ENCODE measurements at places on chromosomes 4 and X.

GRCh38 chrX:41265615-41266014, 68.3 kb upstream of the DDX3X start:
- DNase-seq: no peak

GRCh38 chr4:20251796-20252655, at the start of gene SLIT2:
Gene SLIT2 (plus strand): TSS chr4:20251905. CDS start chr4:20253816, 1,911 bp downstream.
- no peak for DNase-seq

DNA sequence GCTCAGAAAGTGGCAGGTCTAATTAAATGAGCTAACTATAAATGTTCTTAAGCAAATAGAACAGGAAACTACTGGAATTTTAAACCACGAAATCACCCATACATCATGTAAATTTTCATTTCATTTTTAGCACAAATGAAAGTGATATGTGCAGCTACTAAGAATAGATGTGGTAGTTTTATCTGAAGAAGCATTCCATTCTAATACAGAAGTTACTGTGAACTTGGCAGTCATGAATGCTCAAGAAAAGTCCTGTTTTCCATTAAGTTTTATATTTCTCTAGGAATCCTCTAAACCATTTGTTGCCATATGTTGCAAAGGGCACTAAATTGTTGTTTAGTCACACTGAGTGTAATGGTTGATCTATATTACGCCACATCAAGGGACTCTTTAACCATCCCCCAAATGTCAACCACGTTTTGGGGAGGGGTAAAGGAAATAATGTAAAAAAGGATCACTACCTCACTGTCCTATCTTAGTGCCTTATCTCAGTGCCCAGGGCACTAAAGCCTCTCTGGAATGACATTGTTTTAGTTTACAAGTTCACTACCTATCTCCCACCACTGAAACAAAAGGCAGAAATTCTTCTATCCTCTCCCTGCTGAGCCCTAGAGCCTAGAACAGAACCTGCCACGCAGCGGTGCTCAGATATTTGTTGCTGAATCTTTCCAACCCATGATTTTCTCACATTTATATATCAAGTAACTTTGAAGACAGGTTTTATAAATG, 118.0 kb downstream of the SHISA3 start:
- DNase-seq: no peak

- no peak for DNase-seq
Measured at GRCh38 chr4:100174985-100175383, 15.3 kb downstream of the DDIT4L start.

DNA sequence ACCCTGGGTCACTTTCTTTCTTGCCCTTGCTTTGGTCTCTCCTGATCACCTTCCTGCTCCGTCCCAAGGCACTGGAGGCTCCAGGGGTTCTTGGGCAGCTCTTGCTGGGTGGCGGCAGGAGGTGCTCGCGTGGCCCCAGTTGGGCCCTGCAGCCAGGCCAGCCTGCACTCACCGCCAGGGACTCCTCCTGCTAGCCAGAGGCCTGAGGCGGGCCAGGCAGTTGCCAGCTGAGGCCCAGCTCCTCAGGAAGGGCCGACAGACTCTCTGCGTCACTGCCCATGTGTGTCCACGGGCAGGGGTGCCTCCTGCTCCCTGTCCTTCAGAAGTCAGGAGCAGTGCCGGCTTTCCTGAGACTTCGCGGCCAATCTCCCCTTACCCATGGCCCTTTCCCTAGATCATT, 9.3 kb downstream of the SUV39H1 start:
- DNase-seq: no peak

- DNase-seq: no peak
Measured at GRCh38 chrX:109264878-109265277, 217.0 kb downstream of the GUCY2F start.

- no peak for DNase-seq
Measured at GRCh38 chr4:26126994-26127393, 193.8 kb upstream of the RBPJ start.

- DNase-seq: no peak
Measured at GRCh38 chrX:154332561-154332960, 37.0 kb downstream of the TKTL1 start.

GRCh38 chrX:19852014-19853005, 35.1 kb downstream of the SH3KBP1 start:
- DNase-seq: no peak

GRCh38 chrX:16838202-16839066, 31.7 kb downstream of the RBBP7 start:
- no peak for DNase-seq

DNA sequence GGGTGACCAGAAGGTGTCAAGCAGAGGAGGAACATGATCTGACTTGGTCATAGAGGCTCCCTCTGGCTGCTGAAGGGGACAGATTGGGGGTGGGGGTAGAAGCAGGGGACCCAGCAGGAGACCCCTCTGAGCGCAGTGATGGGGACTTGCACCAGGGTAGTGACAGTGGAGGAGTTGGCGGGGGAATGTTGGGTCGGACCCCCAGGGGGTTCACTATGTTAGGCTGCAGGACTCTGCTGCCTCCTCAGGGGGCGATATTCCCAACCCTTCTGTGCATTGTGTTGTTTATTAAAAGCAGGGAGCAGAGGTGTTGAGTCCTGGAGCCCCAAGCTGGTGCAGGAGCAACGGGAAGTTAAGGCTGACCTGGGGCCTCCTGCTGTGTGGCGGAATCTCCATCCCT, 8.8 kb downstream of the WDR13 start:
- DNase-seq: no peak

GRCh38 chrX:72297953-72298730, 7.6 kb downstream of the CITED1 start:
- DNase-seq: no peak

DNA sequence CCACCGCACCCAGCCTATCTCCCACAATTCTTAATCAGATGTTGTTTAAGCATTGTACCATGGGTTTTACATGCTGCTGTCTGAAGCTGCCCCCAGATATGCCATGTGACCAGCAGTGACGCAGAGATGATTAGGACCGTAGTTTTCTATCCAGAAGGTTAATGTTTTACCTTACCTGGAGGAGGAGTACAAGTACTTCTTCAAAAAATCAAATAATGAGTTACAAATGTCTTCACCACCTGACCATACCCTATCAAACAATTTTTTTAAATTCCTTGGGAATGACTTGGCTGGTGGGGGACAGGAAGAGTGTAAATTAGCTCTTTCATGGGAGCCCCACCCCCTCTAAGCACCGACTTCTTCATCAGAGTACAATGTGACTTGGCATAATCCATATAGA, 16.2 kb upstream of the SGMS2 start:
- no peak for DNase-seq

DNA sequence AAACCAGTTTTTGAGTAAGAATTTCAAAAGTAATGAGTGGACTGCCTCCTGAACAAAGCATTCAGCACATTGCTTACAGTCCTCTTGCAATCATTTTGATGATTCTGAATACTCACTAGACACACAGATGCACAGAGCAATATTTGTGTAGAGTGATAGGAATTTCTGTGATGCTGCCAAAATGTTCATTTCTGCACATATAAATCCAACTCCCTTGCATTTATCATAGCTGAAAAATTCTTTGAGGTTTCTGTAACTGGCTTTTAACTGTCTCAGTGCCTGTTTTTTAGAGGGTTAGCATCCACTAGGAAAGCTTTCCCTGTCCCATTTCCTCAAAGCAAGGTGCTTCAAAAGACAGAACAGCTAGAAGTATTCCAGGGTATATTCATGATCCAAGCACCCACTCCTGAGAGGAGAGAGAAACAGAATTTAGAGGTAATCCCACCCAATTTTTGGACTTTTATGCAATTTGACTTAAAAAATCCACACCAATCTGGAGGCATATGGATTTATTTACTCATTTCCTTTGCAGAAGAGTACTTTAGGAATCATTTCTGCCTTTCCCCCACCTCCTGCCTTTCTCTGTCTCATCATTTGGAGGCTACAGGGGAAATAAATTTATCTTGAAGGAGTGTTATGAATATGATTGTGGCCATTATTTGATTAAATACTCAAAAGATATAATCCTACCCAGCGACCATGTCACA, 234.5 kb upstream of the SLIT2 start:
- DNase-seq: no peak

DNA sequence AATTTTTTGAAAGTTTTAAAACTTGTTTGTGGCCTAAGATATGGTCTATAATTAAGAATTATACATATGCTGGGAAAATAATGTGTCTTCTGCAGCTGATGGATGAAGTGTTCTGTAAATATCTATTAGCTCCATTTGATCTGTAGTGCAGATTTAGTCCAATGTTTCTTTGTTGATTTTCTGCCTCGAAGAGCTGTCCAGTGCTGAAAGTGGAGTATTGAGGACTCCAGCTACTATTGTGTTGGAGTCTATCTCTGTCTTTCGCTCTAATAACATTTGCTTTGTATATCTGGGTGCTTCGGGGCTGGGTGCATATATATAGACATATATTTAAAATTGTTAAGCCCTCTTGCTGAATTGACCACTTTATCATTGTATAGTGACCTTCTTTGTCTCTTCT, 2127.3 kb downstream of the PCDH7 start:
- DNase-seq: no peak

- no peak for DNase-seq
Measured at GRCh38 chrX:12954981-12955380, 19.9 kb upstream of the TMSB4X start.

- no peak for DNase-seq
Measured at GRCh38 chr4:54082168-54082567, 17.8 kb upstream of the CHIC2 start.

DNA sequence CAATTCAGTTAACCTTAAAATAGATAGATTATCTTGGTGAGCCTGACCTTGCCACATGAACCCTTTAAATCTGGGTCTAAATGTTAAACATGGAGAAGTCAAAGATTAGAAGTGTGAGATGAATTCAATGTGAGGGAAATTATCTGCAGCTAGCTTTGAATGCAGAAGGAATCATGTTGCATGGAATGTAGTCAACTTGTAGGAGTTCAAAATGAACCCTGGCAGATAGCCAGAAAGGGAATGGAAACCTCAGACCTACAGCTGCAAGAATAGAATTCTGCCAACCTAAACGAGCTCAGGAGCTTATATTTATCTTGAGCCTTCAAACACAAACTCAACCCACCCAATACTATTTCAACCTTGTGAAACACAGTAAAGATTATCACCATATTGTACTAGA, 632.5 kb downstream of the KCTD8 start:
- DNase-seq: no peak

- no peak for DNase-seq
Measured at GRCh38 chr4:159024266-159024665, 78.6 kb upstream of the RAPGEF2 start.

DNA sequence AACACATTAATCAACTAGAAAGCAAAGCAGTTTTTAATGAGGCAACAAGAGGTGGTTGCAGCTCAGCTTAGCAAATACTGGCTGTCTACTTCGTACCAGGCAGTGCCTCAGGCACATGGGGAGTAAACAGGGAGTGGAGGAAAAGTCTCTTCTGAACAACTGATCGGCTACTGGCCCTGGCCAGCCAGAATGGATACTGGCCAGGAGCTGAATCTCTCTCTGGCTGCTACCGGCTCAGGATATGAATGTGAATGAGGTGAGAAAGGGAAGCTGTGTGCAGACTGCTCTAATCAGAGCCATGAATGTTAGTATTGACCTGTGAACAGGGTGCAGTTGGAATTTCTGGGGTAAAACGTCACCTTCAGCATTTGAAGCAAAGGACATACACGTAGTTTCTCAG, 77.3 kb downstream of the STK32B start:
- no peak for DNase-seq

DNA sequence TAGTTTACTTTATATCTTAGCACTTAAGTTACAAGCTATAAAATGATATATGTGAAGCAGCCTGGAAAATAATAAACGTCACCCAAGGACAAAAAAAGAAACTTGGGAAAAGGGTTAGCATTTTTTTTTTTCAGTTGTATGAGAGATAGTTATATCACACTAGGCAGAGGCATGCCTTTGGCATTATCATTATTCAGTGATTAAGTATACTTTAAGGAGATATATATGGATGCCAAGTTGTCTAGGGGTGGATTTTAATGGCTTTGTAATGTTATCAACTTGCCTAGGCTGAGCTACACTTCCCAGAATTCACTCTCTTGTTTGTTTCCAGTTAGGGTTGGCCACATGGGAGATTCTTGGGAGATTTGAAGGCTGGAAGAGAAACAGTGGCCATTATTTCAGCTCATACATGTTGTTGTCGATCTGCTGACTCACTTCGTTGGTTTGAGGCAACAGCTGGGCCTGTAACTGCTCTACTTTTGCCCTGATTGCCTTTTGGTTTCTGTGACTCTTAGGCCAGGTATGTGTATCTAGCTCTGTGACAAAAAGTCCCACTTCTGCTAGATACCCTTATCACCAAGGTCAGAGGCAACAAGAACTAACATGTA, 11.5 kb upstream of the SRPX start:
- DNase-seq: no peak

DNA sequence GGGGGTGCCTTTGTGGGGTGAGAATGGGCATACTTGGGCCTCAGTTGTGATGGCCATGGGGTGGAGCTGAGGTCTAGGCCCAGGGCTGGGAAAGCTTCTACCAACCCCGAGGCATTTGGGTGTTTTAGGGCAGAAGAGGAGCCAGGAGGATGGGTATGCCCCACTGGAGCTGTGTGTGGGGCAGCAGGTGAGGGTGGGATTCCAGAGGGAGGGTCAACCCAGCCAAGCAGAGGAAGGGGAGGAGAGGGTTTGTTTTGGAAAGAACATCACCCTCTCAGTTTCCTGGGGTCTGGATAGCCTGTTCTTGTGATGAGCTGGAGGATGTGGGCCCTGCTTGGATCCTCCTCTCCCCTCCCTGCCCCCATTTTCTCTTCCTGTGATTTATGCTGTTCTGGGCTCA, 620 bp downstream of the IL9R start:
- DNase-seq: no peak

GRCh38 chrX:107675823-107676555, 47.7 kb downstream of the PRPS1 start:
- DNase-seq: no peak

DNA sequence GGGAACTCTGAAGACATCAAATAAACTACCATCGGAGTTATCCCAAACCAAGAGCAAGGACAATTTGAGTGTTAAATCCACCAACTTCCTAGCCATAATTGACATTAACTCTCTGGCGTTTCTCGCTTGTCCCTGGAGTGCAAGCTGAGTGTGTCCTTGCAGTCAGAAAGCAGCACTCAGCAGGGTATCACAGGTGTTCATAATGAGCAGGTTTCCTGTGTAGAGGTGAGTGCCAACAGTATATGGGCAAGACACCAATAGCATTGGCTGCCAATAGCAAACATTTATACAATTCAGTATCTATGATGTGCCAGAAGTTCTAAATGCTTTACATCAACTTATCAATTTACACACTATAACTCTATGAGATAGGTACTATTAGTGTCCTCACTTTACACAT, 11.2 kb downstream of the BLTP1 start:
- no peak for DNase-seq

Measured in stimulated activated CD8-positive, alpha-beta memory T cell treated with anti-CD3 and anti-CD28 coated beads, Interleukin-2, amount 100 ng/mL, for 1 hour (primary cell).